ENCODE measurements at places on chromosomes 6 and 20.
A peak's percentile ranks its signal among the peaks of the same experiment; 100 is the strongest.

- DNase-seq: no peak
Measured at GRCh38 chr6:167687116-167687725, 139.5 kb upstream of the AFDN start.

GRCh38 chr6:125300992-125301434, 754 bp downstream of the HDDC2 start:
- no peak for DNase-seq

GRCh38 chr20:50562262-50562701, 52.1 kb downstream of the PTPN1 start:
- no peak for DNase-seq

DNA sequence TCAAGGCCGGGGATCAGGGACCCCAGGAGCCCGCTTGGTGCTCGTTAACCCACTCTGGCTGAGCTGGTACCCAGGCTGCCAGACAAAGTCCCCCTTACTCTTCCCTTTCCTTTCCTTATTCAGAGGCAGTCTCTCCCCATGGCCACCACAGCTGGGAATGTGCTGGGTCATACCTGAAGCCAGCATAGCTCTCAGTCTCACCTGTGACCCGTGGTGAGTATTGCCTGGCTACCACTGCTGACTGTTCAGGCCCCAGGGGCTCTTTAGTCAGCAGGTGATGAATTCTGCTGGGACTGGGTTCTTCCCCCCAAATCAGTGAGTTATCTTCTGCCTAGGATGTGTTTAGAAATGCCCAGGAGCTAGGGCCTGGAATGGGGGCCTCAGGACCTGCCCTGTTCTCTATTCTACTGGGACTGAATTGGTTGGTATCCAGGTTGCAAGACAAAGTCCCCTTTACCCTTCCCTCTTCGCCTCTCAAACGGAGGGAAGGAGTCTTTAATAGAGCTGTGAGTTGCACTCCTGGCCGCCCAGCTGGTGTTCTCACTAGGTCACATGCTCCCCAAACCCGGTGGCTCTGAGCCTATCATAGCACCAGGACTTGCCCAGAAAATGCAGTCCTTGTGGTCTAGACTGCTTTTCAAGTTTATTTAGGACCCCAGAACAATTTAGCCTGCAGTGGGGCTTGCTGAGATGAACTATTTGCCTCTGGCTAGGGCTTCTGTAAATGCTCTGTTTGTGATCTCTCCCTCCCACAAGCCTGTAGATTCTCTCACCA, 64.6 kb downstream of the MYO6 start:
- DNase-seq: no peak

GRCh38 chr6:161168281-161168891, 105.5 kb downstream of the AGPAT4 start:
- DNase-seq: no peak

DNA sequence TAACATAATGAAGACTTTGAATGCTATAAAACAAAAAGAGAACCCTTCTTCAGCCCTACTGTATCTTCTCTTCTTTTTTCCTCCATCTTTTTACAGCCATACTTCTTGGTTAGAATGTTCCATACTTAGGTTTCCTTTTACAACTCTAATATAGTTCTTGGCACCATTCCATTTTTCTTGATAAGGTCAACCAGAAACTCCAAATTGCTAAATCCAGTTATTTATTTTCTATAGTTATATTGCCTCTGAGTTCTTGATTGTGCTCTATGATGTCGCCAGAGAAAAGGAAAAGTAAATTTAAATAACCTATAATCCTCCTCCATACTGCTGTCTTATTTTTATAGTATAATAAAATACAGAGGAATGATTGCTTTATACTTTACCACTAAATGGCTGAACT, 26.7 kb upstream of the COL10A1 start:
- no peak for DNase-seq

DNA sequence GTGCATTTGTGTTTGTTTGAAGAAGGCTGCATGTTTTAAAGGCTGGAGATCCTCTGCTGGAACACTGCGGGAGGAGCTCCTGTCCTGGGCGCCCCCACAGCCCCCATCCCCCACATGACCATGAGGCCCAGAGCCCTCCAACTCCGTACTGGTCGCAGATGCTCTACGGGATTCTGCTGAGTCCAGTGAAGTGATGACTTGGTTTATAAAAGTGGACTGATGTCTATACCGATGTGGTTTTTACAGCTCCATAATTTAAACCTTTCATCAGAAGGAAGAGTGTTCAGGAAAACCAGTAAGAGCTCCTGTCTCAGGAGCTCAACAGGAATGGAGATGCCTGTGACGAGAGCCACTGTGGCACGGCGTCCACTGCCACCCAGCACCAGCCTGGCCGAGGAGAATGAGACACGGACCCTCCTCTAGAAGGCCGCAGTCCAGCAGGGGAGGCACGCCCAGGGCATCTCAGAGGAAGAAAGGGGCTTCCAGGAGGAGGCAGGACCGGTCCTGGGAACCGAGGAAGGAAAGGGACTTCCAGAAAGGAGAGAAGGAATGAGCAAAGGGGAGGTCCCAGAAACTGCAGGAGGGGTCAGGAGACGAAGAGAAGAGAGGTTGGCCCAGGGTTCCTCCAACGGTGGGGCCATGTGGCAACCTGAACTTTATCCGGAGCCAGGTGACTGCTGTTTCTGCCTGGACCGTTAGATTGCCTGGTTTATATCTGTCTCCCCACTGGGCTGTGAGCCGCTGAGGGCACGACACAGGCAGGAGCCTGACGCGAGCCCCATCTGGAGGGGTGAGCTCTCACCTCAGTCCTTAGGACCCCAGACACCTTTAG, 26.9 kb downstream of the BFSP1 start:
- no peak for DNase-seq

DNA sequence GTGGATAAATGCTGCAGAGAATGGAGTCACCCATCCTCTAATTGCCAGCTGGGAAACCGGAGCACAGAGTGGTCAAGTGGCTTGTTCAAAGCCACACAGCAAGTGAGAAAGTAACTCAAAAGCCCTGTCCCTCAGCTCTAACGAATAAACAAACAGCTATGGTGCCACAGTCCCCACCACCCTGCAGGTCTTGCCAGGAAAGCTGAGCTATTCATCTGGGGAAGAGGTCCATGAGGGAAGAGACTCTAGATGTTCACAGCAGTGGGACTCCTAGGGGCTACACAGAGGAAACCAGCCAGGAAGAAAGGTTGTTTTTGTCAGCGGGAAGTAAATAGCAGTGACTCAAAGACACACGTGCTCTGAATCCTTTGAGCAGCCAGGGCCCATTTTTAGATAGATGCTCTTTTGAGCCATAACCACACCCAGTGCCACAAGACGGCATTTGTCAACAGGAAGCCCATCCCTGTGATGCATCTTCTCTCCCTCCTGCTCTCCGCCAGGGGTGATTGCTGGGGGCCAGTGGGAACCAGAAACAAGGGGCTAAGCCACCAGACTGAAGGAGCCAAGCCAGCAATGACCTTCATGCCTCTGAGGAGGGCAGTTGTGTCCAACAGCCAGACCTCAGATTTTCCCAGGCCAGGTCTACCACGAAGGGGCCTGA, 32.4 kb upstream of the TCP11 start:
- no peak for DNase-seq

- DNase-seq: no peak
Measured at GRCh38 chr6:157539421-157539822, 158.4 kb downstream of the ZDHHC14 start.

DNA sequence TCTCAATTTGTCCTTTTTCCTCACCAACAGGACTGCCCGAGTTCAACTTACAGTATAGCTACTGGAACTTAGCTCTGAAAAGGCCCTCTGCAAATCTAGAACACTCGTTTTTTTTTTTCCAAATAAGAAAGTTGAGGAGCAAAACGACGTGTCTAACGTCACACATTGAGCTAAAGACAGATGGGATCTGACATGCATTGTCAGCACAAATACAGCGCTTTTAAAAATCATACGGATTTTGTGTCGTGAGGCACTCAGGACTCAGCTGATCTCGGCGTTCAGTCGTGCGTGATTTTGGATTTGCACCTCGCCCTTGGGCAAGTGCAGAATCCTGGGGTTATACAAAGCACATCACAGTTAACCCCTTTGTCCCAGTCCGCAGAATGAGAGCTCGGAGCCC, 94.7 kb upstream of the ZNF322 start:
- DNase-seq: no peak

DNA sequence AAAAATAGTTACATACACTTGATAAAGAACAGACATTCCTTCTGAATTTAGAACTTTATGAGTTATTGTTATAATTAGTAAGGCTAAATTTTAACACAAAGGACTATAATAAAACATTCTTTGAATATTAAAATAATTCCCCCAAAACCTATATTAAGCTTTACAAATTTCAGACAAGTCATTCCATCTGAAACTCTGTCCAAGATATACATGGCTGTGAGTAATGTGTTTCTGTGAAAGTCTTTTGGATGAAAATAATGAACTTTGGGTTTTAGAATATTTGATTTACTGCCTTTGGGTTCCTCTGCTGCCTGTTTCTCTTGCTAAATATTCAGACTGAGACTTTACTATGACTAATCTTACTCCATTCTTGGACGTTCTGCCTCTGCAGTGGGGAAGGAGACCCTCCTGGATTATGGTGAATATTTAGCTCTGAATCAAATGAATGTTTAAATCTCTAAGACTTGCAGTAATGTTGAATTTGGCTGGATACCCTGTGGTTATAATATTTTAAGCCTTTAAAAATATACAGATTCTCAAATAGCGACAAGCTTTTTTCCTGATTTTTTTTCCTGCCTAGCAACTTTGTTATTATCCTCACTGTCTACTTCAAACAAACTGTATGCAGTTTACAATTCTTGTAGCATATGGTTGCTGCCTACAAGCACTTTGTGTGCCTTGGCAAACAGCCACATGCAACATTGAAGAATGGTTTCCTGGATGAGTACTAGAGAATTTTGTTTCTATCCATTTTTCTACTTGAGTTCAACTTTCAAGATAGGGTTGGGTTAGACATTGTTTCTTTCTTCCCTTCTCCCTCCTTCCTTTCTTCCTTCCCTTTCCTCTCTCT, 51.4 kb downstream of the TXLNB start:
- no peak for DNase-seq

DNA sequence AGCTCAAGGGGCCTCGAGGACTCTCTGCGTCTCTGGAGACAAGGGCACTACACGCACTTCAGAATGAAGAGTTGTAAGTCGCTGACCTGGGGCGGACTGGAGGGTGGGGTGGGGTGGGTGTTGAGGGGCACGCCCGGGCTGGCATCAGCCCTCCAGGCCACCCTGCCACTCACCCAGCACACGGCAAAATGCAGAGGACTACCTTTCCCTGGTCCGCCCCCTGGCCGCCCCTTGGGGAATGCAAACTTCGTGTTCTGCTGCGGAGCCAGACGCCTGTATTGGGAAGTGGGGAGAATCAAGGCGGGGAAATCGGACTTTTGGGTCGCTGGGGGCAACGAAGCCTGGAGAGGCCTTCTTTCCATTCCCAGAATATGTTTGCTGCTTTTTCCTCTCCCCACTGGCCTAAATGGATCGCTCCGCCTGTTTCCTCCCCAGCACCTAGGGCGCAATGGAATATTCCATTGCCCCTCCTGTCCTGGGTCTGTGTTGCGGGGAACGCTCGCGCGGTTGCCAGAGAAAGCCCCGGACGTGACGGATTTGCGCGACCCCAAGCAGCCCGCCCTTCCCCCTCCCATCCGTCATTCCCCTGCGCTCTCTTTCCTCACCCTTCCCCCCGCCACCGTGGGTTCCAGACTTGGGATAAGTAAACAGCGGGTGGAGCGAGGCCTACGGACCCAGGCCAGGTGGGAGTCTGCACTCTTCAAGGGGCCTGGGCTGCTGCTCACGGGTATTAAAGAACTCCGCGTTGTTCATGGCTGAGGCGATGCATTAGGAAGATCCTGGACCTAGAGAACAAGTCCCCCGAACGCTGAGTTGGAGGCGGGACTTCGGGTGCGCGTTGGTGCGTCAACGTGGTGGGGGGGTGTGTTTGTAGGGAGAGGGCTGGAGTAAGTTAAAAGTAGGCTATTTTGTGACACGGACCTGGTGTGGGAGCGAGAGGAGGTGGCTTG, at the start of gene PPT2:
PPT2 (plus strand) TSS at position 578 of the 950 bp plus-strand sequence. CDS start 454 bp downstream, outside the sequence.
- DNase-seq: peak; percentile 58
